GF-D8 (cell line): ENCODE measurements at places on chromosomes 1 and 21.

DNA sequence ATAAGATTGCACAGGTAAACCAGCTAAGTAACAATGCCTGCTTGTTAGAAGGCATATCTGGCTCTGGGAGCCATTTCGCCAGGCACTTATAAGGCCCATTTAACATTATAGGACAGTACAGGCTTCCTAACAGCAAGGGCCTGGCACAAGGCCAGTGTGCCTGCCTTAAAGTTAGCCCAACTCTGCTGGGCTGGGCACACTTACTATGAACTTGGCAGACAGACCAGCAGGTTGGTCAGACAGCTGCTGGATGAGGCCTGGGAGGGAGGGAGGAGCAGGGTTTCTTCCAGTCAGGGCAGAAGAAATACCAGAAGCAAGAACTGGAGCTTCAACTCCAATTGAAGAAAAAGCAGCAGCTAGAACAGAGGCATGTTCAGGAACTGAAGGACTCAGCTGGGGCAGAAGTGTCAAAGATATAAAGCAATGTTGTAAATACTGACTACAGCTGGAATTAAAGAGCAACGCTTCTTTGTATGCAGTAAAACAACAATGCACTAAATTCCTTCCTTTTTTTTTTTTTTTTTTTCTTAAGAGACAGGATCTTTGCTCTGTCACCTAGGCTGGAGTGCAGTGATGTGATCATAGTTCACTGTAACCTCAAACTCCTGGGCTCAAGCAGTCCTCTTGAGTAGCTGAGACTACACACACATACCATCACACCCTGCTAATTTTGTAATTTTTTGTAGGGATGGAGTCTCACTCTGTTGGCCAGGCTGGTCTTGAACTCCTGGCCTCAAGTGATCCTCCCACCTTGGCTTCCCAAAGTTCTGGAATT, 4.9 kb downstream of the CACHD1 start:
- no peak for DNase-seq

DNA sequence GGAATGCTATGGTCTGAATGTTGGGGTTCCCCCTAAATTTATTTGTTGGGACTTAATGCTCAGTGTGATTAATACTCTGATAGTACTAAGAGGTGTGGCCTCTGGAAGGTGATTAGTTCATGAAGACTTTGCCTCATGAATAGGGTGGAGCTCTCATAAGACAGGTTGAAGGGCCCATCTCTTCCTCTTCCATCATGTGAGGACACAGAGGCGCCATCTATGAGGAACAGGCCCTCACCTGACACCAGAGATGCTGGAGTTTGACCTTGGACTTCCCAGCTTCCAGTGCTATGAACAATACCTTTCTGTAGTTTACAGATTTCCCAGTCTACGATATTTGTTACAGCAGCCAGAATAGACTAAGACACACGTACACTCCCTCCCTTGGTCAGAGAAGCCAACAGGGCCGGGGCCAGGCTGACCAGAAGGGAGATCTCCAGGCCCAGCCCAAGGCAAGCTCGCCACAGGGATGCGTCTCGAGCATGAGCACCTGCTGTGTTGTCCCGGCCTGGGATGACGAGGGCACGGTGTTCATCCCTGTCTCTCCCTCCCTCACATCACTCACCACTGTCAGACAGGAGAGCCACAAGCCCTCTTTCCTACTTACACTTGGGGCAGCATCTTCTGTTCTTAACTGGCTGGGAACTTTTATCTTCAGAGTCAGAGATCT, 4.7 kb upstream of the ABCG1 start:
- no peak for DNase-seq

GRCh38 chr1:24027838-24028468, 47.8 kb upstream of the SRSF10 start:
- DNase-seq: no peak

GRCh38 chr1:48761986-48762385, 14.7 kb downstream of the BEND5 start:
- no peak for DNase-seq

DNA sequence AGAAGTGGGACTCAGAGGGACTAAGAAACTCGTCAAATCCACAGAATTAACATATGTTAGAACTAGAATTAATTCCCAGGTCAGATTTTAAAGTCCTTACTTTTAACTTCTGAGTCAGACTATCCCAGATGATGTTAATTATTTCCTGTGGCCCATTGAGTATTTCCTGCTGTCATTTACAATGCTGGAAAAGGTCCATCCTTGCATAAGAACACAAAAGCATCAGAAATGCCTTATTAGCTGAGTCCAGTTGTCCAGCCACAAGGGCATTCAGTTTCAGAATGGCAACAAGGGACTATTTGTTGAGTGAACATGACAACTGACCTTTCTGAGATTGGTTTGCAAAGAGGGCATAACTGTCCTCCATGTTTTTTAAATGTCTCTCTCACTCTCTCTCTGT, 16.5 kb upstream of the HIVEP3 start:
- DNase-seq: no peak

DNA sequence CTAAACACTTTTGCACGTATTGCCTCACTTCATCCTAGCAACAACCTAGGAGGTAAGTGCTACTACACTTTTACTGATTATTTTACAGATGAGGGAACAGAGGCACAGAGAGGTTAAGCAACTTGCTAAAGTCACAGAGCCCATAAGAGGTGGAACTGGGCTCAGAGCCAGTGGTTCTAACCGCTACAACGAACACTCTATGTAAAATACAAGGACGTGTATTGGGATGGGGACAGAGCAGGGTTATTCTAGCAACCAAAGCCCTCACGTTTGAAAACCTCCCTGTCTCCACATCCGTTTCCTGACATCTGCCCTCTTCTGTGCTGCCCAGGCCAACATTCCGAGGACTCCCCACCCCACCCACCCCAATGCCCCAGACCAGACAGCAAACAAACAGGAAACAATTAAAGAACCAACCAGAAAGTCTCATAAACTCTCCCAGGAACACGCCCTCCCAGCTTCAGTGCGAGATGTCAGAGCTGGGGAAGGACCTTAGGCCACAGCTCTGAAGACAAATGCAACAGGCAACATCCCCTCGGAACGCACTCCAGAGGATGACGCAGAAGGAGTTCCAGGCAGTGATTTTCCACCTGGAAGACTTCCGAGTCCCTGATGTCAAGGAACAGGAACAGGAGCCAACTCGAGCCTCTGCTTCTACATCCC, 41.1 kb downstream of the GLIS1 start:
- no peak for DNase-seq

- no peak for DNase-seq
These were observed 47.7 kb upstream of the RPL11 start for GRCh38 chr1:23643736-23644554.

- no peak for DNase-seq
These were observed 40.3 kb downstream of the URB1 start for GRCh38 chr21:32352526-32352925.
